ENCODE measurements at places on chromosomes 3 and 15. TPM values are rescaled to one million over a fixed set of nuclear protein-coding genes. Genes with fewer than 3 reads are reported as not detected.

Gene ALCAM
- 98.4 TPM for total RNA-seq

Gene EPHB3
- total RNA-seq = 2.3 TPM

Gene ZMYND10
- 0.32 TPM for total RNA-seq

Gene DNAH1
- 11.9 TPM for total RNA-seq

Gene IL17RE
- 13.8 TPM for total RNA-seq

Gene CPNE9
- total RNA-seq = not detected

Gene CCDC54
- not detected for total RNA-seq

Gene DNAH12
- total RNA-seq = 0.72 TPM

Gene CHRNA7
- 0.88 TPM for total RNA-seq

Gene OPA1
- total RNA-seq = 64.1 TPM

DNA sequence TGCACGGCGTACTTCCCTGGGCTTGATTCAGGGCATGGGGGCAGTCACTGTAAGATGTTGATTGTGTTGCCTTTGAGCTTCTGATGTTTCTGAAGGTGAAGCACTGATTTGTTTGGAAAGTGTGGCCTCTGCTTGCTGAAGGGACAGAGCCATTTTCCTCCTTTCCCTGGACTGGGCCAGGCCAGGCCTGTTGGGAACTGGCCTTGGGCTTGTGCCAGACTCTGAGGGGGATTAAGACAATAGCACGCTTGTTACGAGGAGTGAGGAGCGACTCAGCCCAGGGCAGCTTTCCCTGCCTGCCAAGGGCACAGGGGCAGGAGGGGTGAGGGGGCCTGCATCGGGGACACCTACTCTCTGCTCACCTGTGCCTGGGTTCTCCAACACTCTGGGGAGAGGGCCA, 42.9 kb downstream of the LINGO1 start:
- DNase-seq = no peak

DNA sequence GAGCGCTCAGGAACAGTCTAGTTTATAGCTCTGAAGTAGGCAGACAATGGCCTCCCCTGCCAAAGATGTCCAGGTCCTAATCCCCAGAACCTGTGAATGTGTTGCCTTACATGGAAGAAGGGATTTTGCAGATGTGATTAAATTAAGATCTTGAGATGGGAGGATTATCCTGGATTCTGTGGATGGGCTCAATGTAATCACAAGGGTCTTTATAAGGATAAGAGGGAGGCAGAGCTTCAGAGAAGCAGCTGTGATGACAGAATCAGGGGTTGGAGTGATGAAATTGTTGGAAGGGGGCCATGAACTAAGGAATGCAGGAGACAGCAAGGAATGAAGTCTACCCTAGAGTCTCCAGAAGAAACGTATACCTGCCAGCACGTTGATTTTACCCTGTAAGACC, 14.0 kb upstream of the GK5 start:
- no peak for DNase-seq

DNA sequence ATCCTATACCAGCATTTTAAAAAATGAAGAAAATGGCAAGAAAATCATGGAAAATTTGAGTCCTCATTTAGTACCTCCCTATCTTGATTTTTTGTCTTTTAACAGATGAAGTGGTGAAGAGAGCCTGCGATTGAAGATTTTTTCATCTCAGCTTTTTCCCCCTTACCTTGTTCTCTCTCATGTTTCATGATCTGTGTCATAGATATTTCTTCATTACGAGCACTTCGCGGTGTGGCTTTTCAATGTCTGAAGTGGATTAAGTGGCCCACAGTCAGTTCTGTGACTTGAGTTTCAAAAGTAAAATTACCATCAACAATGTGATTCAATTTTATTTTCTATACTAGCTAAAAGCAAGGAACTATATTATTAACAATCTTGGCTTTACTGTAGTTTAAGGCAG, 147.2 kb downstream of the FNDC3B start:
- no peak for DNase-seq

DNA sequence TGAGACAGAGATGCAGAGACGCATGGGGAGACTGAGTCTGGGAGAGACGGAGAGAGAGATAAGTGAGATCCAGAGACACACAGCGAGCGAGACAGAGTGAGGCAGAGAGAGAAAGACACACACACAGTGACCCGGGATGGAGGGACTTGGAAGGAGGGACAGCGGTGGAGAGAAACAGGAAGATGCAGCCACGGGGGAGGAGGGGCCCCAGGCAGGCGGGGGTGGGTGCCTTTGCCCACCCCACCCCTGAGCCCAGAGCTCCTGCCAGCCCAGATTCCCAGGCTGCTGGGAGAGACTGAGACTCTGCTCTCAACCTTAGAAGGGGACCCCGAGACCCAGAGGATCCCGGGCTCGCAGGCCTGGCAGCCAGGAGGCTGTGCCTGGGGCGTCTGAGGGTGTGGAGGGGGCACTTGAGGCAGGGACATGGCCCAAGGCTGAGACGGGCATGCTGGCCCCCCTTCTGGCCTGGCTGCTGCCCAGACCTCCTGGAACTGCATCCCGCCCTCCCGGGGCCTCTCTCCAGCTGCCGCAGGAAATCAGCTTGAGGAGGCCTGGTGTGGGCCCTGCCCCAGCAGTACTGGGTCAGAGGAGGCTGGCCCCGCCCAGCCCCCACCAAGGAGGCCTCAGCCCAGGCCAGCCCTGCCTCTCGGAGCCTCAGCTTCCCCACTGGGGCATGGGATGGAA, 18.1 kb downstream of the H1-8 start:
- no peak for DNase-seq

- no peak for DNase-seq
These were observed 25.6 kb downstream of the RHOA start for GRCh38 chr3:49386056-49386756.

GRCh38 chr3:196531418-196531817, 16.3 kb upstream of the SMCO1 start:
- no peak for DNase-seq

- no peak for DNase-seq
These were observed 392.1 kb downstream of the NLGN1 start for GRCh38 chr3:173789530-173790162.

- DNase-seq = no peak
These were observed 128.2 kb upstream of the OSTN start for GRCh38 chr3:191070762-191071403.

DNA sequence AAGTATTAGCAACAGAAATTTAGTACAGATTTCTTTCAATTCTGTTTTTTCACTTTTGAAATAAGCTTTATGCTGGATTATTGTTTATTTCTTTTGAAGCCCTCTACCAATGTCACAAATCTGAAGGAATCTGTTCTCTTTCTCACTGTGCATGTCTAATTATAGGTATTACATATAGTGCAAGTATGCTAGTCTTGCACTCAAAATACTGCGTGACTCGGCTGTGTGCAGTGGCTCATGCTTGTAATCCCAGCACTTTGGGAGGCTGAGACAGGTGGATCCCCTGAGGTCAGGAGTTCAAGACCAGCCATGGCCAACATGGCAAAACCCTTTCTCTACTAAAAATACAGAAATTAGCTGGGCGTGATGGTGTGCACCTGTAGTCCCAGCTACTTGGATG, 95.8 kb upstream of the PLAAT1 start:
- DNase-seq = no peak

DNA sequence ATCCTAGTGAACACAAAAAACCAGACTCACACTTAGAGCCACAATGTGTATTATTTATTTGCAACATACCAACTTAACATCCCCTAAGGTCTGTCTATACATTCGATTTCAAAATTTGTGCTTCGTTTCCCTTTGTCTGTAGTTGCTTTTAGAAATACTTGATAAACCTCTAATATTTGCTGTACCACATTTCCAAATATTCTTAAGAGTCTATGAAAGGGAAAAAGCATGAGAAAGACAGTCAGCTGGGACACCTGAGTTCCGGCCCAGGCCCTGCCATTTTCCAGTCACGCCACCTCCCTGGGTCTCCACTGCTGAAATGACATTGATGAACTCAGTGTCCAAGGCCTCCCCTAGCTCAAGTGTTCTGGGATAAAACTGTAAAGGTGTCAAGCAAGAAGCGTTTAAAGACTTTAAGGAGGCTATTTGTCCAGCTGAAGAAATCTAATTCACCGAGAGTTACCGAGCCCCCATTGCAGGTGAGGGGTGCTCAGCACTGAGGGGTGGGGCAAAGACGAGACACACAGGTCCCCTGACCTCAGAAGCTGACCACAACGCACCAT, 26.6 kb downstream of the LRRC2 start:
- DNase-seq = no peak

DNA sequence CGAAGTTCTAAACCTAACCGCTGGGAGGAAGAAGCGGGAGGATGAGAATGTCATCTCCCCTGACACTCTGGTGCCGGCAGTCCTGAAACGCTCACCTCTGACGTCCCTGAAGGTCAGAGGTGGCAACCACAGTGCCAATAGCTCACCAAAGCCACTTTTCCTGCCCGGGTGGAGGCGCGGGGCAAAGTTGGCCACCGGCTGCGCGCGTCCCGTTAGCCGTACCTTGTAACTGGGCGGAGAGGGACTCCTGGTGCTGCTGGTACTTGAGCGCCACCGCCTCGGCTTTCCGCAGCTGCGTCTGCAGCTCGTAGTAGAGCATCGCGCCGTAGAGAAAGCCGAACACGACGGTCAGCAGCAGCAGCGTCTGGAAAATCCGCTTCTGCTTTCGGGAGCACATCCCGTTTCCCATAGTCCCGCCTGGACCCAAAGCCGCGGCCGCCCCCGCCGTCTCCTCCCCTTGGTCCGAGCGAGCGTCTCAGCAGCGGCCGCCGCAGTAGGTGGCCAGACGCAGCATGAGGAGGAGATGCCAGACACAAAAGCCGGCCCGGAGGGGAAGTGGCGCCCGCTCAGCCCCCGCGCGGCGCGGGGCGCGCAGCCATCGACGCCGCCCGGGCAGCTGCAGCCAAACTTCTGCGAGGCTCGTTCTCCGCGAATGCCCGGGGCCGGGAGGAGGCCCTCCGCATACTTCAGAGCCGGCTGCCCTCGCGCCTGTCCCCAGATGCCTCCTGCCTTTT, 680 bp downstream of the GOLIM4 start:
- DNase-seq = peak; percentile 26

- DNase-seq = no peak
These were observed 65.3 kb downstream of the LRTM1 start for GRCh38 chr3:54862526-54862925.

DNA sequence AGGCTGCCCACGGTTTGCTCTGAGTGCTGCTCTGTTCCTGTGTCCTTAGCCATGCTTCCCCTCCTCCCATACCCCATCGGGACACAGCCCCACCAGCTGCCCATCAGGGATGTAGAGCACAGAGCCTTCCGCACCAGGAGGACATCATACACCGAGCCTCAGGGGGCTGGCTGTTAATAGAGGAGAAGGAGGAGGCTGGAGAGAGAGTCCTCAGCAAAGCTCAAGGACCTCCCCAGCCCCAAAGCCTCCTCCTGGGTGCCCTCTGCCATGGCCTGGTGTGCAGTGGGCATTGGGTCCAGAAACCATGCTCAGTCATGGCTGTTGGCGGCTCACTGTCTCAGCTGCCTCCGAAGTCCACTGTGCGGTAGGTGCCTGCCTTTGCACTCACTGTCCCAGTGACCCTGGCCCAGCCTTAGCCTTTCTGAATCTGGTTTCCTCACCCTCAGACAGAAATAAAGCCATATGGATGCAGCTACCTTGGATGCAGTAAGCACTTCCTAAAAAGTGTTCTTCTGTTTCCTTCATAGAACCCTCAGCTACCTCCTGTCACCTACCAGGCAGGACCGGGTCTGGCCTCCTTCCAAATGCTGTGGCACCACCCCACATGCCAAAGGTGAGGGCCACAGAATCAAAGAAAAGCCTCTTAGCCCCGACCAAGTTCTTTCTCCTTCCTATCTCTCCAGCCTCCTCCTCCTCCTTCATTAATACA, 53.9 kb downstream of the ACAD9 start:
- DNase-seq = no peak

GRCh38 chr15:51727141-51727897, 10.1 kb downstream of the LYSMD2 start:
- DNase-seq = no peak

DNA sequence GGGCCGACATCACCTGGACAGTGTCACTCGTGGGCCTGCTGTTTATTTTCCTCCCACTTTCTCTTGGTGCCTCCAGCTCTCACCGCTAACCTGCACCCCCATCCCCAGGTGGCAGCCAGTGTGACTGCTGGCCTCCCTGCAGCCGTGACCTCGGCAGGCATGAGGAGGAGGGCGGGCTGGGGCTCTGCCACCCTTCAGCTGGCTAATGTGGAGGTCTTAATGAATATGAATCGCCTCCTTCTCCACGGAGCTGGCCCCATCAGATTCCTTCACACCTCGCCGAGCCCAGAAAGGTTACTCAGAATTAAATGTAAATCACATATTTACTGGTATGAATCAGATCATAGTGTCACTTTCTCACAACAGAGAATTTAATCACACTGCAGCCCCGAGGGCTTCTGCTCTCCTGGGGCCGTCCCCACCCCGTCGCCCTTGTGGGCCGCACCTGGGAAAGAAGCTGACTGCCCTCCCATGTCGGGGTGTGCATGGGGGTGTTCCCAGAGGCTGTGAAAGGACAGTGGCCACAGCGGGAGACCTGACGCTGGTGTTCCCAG, 171.1 kb upstream of the TLE3 start:
- no peak for DNase-seq

DNA sequence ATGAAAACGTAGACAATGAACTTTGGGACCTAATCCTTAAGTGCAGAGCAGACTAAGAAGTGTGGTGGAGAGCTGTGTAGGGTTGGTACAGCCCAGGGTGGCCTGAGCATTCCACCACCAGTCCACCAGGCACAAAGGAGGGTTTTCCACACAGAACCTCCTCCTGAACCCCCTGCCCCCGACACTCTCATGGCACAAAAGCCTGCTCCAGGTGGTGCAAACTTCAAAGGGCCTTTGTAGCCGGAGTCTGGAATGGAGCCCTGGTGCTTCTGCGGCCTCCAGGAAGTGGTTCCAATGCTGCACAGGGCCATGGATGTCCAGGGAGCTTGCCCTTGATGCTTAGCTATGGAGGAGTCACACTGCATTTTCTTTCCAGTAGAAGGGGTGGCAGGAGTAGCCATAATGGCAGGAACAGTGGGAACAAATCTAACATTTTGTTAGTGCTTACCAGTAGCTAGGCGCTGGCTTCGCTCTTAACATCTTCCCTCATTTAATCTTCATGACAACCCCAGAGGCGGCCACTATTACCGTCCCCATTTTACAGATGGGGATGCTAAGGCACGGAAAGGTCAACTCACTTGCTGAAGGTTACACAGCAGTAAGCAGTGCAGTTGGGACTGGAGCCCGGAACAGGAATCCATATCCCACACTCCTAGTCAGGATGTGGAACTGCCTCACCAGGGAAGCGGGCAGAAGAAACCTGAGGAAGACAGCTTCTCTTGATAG, 68.6 kb downstream of the LRIG1 start:
- no peak for DNase-seq

DNA sequence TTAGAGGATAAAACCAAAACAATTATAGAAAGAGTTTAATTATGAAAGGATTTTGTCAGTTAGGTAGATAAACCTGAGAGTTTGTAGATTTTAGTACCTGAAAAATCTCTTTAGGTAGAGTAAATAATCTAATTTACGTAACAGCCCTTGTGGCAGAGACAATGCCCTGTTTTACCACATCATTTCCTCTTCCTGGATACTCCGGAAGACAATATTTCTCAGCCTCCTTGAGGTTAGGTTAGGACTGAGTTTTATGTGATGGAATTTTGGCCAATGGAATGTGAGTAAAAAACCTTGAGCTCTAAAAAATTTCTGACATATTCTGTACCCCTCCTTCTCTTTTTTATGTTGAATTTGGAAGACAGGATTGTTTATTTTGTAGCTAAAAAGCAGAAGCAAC, 50.7 kb upstream of the TPRG1 start:
- DNase-seq = no peak

GRCh38 chr3:149657321-149657925, 402 bp downstream of the WWTR1 start:
- no peak for DNase-seq

GRCh38 chr3:43644443-43644842, 22.6 kb upstream of the ANO10 start:
- no peak for DNase-seq

- DNase-seq = no peak
These were observed 1.7 kb downstream of the DTWD1 start for GRCh38 chr15:49622561-49622960.

Measured in omental fat pad (tissue), 4 donors.